ENCODE measurements at places on chromosomes 1 and 21. TPM values are rescaled to one million over a fixed set of nuclear protein-coding genes. Genes with fewer than 3 reads are reported as not detected.
A peak's percentile ranks its signal among the peaks of the same experiment; 100 is the strongest.

The KCNA3 gene
- total RNA-seq, result 3.4 TPM

The EPHB2 gene
- total RNA-seq, result 72.8 TPM

DNA sequence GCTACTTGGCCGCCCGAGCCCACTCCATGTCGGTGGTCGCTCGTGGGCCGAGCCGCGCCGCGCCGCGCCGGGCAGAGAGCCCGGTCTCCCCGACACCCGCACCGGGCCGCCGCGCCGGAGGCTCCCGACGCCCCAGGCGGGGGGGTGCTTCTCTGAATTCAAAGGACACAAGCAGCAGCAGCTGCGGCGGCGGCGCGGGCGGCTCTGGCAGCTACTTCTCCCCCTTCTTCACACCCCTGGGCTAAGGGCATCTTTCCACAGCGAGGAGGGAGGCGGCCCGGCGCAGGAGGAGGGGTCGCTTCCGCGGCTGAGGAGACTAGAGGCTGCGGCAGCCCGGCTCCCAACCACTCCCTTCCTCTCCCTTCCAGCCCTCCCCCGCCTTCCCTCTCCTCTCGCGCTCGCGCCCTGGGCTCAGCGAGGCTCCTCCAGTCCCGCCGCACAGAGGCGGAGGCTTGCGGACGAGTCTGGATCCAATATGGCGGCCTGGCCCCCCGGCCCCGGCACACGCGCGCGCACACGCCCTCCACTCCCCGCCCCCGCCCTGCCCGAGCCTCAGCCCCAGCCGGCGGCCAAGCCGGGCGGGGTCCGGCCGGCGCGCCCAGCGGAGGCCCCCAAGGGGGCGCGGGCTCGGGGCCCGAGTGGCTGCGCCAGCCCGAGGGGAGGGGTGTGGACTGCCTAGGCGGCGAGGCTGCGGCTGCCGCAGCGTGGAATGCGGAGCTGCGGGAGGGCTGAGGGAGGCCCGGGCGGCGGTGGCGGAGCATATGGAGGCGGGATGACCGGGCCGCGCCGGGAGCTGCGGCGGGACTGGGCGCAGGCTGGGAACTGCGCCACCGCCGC, at the start of gene CDC42BPA:
CDC42BPA (minus strand) TSS at position 477 of the 837 bp plus-strand sequence. CDS start 1,310 bp downstream, outside the sequence.
- DNase-seq, result peak; percentile 80

DNA sequence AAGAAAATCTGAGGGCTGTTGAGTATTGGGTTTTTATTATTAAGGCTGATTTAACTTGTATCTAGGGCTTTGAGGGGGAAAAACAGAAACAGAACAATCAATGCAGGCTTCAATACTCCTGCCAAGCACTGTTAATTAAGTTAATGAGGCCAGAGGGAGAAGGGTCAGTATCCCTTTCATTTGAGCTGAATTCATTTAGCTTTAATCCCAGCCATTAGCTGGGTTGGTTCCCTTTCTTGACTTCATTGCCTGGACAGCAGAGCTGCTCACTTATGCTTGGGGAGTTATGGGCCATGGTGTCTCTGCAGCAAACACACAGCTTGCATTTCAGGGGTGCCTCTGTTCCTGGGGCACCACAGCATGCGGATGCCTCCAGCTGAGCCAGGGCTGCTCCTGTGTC, 16.3 kb downstream of the TLR5 start:
- DNase-seq, result no peak

GRCh38 chr1:94974824-94975223, 47.9 kb upstream of the CNN3 start:
- DNase-seq, result no peak

- no peak for DNase-seq
These were observed 31.8 kb downstream of the PROK1 start for GRCh38 chr1:110482662-110483307.

DNA sequence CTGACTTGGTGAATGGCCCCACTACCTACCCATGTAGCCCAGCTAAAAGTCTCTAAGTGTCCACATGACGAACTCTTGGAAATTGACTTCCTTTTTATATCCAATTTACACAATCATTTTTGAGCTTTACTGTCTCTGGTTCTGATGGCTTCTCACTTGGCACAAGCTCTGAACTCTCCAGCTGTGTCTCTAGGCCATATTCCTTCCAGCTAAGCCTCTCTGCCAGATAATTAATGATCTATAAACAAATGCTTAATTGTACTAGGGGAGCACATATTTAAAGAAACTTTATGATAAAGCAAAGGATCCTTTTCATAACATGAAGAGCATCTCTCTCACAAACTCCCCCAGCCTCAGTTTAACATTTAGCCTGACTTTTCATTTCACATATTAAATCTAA, 16.3 kb upstream of the BEND5 start:
- no peak for DNase-seq

GRCh38 chr1:8354038-8354437, 36.1 kb downstream of the SLC45A1 start:
- DNase-seq, result no peak

All from left colon (tissue), 2 donors.